Activated CD4-positive, alpha-beta T cell treated with anti-CD3 and anti-CD28 coated beads, Interleukin-2, amount 10 ng/mL, durations not matched to agents 24 days and 14 days (primary cell): ENCODE measurements at places on chromosomes 7 and 10. TPM values are rescaled to one million over a fixed set of nuclear protein-coding genes. Genes with fewer than 3 reads are reported as not detected.

Gene R3HCC1L
- 17.6 and 19.3 TPM in 2 replicates for total RNA-seq

Gene GCK
- total RNA-seq: 1.7 and 2.0 TPM in 2 replicates

Gene TBXAS1
- total RNA-seq: 1.8 and 3.5 TPM in 2 replicates

Gene SFR1
- 12.1 and 13.8 TPM in 2 replicates for total RNA-seq

Gene LIPM
- total RNA-seq: not detected in 2 replicates

Gene ANKRD61
- 0.31 and 0.58 TPM in 2 replicates for total RNA-seq

Gene GHRHR
- total RNA-seq: not detected in 2 replicates

Gene NUDT1
- 69.9 and 81.6 TPM in 2 replicates for total RNA-seq

Gene CABCOCO1
- total RNA-seq: not detected in 2 replicates

Gene CACNB2
- total RNA-seq: not detected in 2 replicates

Gene SBDS
- total RNA-seq: 68.6 and 72.8 TPM in 2 replicates

Gene PDE1C
- total RNA-seq: not detected in 2 replicates

Gene EN2
- total RNA-seq: not detected in 2 replicates

Gene ANKRD1
- total RNA-seq: not detected in 2 replicates

Gene POU6F2
- 0.16 and 0.17 TPM in 2 replicates for total RNA-seq
